Psoas muscle (tissue), 8 donors: ENCODE measurements at places on chromosomes 7 and 10. TPM values are rescaled to one million over a fixed set of nuclear protein-coding genes. Genes with fewer than 3 reads are reported as not detected.
A peak's percentile ranks its signal among the peaks of the same experiment; 100 is the strongest.

DNA sequence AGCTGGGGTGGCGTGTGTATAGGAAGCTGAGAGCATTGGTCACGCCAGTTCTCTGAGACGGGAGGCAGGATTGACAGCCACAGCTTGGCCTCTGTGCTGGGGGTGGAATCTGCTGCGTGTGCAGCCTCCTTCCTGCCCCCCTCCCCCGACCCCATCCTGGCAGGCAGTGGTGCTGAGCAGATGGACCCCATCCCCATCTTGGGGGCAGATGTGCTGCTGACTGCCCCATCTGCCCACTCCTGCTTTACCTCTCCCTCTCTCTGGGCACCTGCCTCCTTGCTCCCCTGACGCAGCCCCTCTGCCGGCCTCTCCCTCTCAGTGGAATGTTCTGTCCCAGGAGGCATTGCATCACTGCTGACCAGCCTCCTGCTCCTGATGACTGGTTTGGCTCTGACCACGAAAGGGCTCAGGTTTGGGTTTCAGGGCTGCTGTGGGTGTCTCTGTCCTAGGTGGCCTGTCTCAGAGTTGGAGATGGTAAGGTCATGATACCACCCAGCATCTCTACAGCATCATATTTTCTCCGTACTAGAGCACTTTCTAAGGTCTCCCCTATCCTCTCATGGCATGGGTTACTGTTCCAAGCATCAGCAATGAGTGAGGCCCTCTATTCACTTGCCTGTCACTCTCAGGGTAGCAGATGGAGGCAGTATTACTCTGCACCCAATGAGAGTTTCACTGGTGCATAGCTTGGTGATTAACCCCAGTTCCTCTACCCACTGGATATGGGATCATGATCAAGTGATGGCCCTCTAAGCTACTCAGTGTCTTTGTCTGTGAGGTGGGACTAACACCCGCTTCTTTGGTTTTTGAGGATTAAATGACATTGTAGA lies 81.9 kb downstream of the RBM20 start:
- H3K4me3 ChIP-seq, result peak overlapping the region; percentile 54
- H3K36me3 ChIP-seq, result no peaks in the 10 kb centered on the region
- peak overlapping the region; percentile 94 for H3K27ac ChIP-seq
- peak; percentile 92 for DNase-seq
- peaks cover 76% of the 10 kb centered on the region for H3K4me1 ChIP-seq

DNA sequence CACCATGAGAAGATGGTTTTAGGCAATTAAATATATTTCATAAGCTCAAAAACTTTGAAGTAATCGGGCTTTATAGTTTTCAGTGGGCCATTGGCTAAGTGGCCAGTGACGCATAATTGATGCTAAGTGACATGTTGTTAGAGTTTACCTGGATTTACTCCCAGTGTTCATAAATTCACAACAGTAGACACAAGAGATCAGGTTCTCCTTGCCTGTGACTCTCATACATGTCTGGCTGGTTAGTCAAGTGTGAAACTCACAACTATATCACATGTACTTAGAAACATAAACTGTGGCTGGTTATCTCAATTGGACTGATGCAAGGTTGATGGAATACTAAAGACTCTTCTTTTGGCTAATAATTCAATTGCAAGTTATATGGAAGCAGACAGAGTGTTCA lies 26.2 kb downstream of the ASB15 start:
- no peak overlapping the region for H3K4me3 ChIP-seq
- no peaks in the 10 kb centered on the region for H3K27me3 ChIP-seq
- H3K4me1 ChIP-seq, result peaks cover 32% of the 10 kb centered on the region
- H3K27ac ChIP-seq, result peak overlapping the region; percentile 72
- no peaks in the 10 kb centered on the region for H3K36me3 ChIP-seq

GRCh38 chr7:31028417-31028992 lies 23.6 kb upstream of the ADCYAP1R1 start:
- DNase-seq, result no peak
- no peak overlapping the region for H3K27ac ChIP-seq
- no peaks in the 10 kb centered on the region for H3K36me3 ChIP-seq
- H3K27me3 ChIP-seq, result peaks cover 16% of the 10 kb centered on the region

- H3K27me3 ChIP-seq, result no peaks in the 10 kb centered on the region
- no peak for DNase-seq
- no peak overlapping the region for H3K4me3 ChIP-seq
- H3K36me3 ChIP-seq, result no peaks in the 10 kb centered on the region
Measured at GRCh38 chr10:3757638-3758490, 27.1 kb downstream of the KLF6 start.

DNA sequence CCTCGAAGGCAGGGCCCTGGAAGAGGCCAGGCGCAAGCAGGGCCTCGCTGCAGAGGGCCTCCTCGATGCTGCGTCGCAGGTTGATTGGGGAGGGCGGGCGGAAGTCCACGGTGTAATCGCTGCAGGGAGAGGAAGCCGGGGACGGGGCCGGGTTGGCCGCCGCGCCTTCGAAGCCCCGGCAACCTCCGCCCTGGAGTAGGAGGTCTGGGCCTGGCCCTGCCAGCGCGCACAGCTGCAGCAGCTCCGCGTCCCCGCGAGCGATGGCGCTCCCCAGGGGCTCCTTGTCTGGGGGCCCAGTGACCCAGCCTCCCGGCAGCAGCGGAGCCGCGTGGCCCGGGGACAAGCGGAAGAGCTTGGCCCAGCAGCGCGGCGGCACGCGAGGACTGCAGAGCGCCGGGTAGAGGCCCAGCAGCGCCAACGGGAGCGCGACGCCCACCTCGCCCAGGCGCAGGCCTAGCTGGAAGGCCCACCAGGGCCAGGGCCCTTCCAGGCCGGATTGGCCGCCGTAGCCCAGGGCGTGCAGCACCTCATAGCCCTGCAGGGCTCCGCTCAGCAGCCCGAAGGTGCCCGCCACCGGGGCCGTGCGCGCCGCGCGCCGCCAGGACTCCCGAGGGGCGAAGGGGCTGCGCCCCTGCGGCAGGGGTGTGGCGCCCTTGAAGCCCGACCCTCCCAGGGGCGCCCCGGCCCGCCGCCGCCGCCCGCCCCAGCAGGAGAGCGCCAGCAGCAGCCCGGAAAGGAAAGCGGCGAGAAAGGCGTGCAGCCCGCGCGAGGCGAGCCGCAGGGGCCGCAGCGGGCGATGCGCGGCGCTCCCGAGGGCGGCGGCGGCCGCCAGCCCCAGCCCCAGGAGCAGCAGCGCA lies 7.8 kb upstream of the RBM28 start:
- peaks cover 8% of the 10 kb centered on the region for H3K27me3 ChIP-seq
- peaks cover 5% of the 10 kb centered on the region for H3K4me1 ChIP-seq
- peak overlapping the region; percentile 55 for H3K4me3 ChIP-seq
- DNase-seq, result no peak

DNA sequence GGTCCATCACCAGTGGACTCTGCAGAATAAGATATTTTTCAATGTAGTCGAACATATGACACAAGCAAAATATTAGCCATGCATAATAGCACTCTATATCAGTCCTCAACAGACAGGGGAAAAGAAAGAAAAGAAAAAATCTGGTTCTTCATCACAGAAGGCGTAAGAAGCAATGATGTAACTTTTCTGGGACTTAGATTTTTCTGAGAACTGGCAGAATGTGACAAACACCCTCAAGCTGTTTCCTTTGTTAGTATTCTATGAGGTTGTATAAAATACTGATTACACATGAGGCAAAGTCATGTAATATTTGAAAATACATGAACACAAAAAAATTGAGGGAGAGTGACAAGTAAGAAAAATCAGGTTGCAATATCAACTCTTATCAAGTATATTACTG lies 84.9 kb downstream of the CNOT4 start:
- no peaks in the 10 kb centered on the region for H3K27me3 ChIP-seq
- no peak for DNase-seq
- no peak overlapping the region for H3K4me3 ChIP-seq
- H3K4me1 ChIP-seq, result peaks cover 7% of the 10 kb centered on the region
- H3K36me3 ChIP-seq, result no peaks in the 10 kb centered on the region

Gene LBX1
- polyA plus RNA-seq, result 1.8 TPM

DNA sequence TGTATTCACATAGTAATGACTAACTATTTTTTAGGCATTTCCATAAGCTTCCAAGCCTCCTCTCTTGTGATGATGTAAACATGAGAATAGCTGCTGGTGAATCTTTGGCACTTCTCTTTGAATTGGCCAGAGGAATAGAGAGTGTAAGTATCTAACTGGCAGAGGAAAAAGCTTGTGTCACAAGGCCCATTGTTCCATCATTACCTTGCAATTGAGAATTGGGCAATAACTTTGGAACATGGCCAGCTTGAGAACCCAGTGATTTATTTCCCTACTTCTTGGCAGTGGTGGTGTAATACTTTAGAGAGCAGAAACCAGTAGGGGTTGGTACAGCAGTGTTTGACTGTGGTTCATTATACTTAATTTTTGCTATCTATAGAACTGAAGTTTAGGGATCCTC lies 12.0 kb downstream of the IFRD1 start:
- peaks cover 99% of the 10 kb centered on the region for H3K36me3 ChIP-seq
- H3K27me3 ChIP-seq, result no peaks in the 10 kb centered on the region
- H3K4me3 ChIP-seq, result no peak overlapping the region
- no peak for DNase-seq

DNA sequence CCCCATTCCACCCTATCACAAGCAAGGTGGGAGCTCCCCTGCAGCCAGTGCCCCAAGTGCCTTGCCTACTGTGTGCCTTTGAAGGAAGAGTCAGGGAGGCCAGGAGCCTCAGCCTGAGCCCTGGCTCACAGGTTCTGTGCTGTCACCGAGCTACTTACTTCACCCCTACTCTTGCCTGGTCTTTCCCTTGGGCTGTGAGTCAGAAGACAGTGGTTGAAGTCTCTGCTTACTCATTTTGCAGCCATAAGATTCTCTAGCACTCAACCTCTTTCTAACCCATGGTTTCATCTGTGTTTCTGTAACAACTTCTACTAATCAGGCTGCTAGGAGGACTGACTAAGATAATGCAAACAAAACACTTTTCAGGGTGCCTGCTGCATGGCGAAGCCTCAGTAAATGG lies 114.5 kb downstream of the PLCE1 start:
- H3K4me1 ChIP-seq, result no peaks in the 10 kb centered on the region
- H3K27ac ChIP-seq, result no peak overlapping the region
- no peaks in the 10 kb centered on the region for H3K36me3 ChIP-seq
- H3K27me3 ChIP-seq, result no peaks in the 10 kb centered on the region

GRCh38 chr7:2882111-2882510 lies 38.0 kb upstream of the GNA12 start:
- H3K27ac ChIP-seq, result no peak overlapping the region
- no peaks in the 10 kb centered on the region for H3K27me3 ChIP-seq
- no peak for DNase-seq
- H3K36me3 ChIP-seq, result no peaks in the 10 kb centered on the region
- H3K4me3 ChIP-seq, result no peak overlapping the region
- no peaks in the 10 kb centered on the region for H3K4me1 ChIP-seq

Gene FGL2
- polyA plus RNA-seq, result 3.8 TPM

- peaks cover 43% of the 10 kb centered on the region for H3K4me1 ChIP-seq
- H3K36me3 ChIP-seq, result no peaks in the 10 kb centered on the region
- no peak overlapping the region for H3K4me3 ChIP-seq
- H3K27ac ChIP-seq, result peak overlapping the region; percentile 92
Measured at GRCh38 chr10:24114556-24114955, 94.4 kb upstream of the KIAA1217 start.

- peaks cover 39% of the 10 kb centered on the region for H3K4me1 ChIP-seq
- no peaks in the 10 kb centered on the region for H3K27me3 ChIP-seq
- H3K36me3 ChIP-seq, result no peaks in the 10 kb centered on the region
- H3K27ac ChIP-seq, result no peak overlapping the region
Measured at GRCh38 chr7:6232534-6232933, 39.9 kb downstream of the CYTH3 start.

GRCh38 chr7:95871075-95871848 lies 98.9 kb downstream of the DYNC1I1 start:
- H3K27ac ChIP-seq, result no peak overlapping the region
- H3K4me3 ChIP-seq, result no peak overlapping the region
- DNase-seq, result no peak
- H3K27me3 ChIP-seq, result no peaks in the 10 kb centered on the region
- H3K4me1 ChIP-seq, result peaks cover 11% of the 10 kb centered on the region

GRCh38 chr10:95741807-95742467 lies 14.0 kb upstream of the ENTPD1 start:
- H3K27ac ChIP-seq, result no peak overlapping the region
- no peaks in the 10 kb centered on the region for H3K36me3 ChIP-seq
- H3K4me3 ChIP-seq, result no peak overlapping the region
- DNase-seq, result no peak
